ENCODE measurements at places on chromosomes 6 and 20.

DNA sequence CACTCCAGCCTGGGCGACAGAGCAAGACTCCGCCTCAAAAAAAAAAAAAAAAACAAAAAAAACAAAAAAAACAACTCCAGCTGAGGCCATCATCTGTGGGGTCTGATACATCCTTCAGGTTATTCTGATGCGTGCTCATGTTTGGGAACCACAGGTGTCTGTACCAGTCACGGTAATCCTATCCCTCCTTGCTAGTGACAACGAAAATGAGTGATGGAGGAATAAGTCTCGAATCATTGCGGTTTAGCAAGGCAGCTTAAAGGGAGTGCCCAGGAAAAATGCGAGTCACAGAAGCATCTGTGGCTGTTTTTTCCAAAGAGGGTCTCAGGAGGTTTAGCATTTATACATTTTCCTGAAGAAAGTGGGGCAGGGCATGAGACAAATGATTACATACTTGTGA lies 48.8 kb downstream of the MCUR1 start:
- DNase-seq = no peak

DNA sequence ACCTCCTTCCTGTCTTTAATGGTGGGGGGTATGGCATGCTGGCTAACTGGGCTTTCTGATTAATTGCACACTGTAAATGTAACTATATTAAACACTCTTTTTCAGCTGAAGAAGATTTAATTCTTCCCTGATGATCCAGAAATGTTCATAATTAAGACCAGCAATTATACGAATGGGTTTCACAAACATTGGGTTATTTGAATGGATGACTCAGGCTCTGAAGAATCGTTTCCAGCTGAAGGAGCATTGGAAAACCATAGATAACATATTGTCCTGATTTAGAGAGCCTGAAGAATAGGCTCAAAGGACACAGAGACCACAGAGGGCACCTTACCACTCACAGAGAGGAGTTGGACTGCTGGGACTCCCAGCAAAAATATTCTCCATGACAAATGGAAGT lies 130.7 kb upstream of the SSTR4 start:
- DNase-seq = no peak

DNA sequence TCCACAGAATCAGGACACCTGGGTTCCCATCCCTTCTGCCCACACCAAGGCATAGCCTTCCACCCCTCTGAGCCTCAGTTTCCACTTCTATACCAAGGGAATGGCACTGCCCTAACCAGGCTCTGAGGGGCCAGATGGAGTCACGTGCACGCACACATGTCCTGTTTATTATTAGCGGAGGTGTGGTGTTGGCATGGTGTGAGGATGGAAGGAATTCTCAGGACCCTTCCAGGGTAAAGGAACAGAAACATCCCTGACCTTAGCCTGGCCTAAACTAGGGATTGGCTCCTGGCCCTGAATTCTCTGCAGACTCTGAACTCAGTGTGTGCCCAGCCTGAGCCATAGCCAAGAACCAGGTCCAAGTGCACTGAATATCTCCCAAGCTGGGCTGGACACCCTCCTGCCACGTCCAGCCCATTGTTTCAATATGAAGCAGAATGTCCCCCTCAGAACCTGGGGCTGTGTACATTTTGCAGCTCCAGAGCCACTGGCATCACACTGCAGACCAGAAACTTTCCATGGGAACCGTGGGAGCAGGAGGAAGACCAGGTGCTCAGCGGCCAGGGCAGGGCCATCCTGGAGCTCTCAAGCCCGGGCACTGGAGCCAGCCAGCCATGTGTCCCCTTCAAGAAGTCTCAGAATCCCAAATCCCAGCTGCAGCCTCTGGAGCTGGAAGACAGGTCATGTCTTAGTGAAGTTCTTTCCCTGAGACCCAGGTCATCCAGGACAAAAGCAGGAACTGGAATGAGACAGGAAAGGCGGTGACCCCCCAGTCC lies 208.4 kb downstream of the ANKRD60 start:
- no peak for DNase-seq

DNA sequence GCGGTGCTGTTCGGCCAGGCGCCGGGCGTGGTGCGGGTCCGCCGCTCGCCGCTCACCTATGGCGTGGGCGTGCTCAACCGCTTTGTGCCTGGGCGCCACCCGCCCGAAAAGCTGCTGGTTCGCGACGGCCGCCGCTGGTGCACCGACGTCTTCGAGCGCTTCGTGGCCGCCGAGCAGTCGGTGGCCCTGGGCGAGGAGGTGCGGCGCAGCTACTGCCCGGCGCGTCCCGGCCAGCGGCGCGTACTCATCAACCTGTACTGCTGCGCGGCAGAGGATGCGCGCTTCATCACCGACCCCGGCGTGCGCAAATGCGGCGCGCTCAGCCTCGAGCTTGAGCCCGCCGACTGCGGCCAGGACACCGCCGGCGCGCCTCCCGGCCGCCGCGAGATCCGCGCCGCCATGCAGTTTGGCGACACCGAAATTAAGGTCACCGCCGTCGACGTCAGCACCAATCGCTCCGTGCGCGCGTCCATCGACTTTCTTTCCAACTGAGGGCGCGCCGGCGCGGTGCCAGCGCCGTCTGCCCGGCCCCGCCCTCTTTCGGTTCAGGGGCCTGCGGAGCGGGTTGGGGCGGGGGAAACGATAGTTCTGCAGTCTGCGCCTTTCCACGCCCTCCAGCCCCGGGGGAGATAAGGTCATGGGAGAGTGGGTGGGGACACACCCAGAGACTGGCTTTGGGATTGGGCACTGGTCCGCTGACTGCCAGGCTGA lies 15.7 kb downstream of the ADISSP start:
- peak; percentile 69 for DNase-seq

- no peak for DNase-seq
Observed at GRCh38 chr6:34447386-34447785, 18.5 kb upstream of the PACSIN1 start.

- no peak for DNase-seq
Observed at GRCh38 chr6:153087436-153087835, 43.6 kb downstream of the RGS17 start.

DNA sequence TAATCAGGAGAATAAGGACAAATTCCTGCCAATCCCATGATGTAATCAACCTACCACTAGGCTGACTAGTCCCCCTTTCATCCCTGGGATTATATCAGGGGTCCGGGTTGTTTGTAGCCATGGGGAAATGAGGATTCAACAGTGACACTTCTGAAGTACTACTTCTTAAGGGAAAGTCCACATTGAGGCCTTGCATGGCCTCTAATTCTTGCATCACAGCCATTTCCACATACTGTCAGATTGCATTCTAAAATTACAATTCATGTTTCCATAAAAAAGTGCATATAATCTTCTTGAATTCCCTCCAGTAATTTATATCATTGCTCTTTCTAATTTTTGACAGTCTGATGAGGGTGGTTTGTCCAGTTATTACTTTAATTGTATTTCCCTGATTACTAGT lies 184.2 kb downstream of the PHF3 start:
- no peak for DNase-seq

DNA sequence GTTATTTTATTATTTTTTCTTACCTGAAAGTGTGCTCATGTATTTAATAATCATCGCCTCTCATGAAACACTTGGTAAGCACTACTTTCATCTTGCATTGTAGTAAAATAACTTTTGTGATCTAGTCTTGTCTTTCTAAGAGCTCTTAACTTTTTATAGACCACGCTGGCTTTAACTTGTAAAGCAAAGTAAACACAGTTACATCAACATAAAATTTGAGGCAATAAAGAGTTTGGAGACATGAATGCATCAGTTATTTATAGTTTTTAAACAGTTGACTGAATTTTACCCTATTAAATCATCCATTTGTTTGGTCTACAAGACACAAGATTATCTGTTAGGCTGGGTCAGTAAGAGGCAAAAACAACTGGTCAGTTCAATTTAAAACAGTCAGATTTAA lies 218.5 kb upstream of the KCNQ5 start:
- no peak for DNase-seq

GRCh38 chr6:104431096-104431495 lies 428.6 kb downstream of the HACE1 start:
- no peak for DNase-seq

GRCh38 chr20:44208770-44209169 lies 1.8 kb downstream of the OSER1 start:
- DNase-seq = no peak

GRCh38 chr6:43979525-43979924 lies 147.7 kb downstream of the MRPL14 start:
- DNase-seq = no peak

GRCh38 chr6:44779130-44779826 lies 391.8 kb downstream of the CDC5L start:
- peak; percentile 42 for DNase-seq
